ENCODE measurements at places on chromosomes 16 and 17.

- DNase-seq, result no peak
Observed at GRCh38 chr16:15599303-15600070, 43.5 kb downstream of the MARF1 start.

- no peak for DNase-seq
Observed at GRCh38 chr16:72125635-72126428, 32.2 kb downstream of the DHX38 start.

DNA sequence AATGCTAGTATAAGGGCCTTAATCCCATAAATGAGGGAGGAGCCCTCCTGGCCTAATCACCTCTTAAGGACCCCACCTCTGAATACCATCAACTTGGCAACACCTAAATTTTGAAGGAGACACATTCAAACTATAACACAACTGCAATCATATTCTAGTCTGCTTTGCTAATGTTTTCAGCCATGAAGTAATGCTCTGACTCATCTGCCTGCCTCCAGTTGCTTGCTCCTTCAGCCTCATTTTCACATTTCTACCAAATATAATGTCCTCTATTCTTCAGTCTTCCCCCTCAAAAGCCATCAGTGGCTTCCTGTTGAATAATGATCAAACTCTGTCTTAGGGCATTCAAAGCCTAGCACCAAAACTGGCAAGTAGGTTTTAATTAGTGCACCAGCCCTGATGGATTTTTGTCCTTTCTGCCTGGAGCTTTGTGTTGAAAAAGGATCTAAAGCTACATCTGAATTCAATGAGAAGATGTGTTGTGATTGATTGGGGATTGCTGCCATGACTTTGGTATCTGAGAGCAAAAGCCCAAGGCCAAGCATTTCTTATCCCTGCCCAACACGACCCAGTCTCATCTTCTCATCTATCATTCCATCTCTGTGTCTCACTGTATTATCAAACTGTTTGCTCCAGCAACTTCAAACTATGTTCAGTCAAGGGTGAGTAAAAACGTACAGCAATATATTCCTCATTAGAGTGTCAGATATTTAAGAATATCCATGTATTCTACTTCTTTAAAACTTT lies 140.8 kb upstream of the ELAC2 start:
- DNase-seq, result no peak

DNA sequence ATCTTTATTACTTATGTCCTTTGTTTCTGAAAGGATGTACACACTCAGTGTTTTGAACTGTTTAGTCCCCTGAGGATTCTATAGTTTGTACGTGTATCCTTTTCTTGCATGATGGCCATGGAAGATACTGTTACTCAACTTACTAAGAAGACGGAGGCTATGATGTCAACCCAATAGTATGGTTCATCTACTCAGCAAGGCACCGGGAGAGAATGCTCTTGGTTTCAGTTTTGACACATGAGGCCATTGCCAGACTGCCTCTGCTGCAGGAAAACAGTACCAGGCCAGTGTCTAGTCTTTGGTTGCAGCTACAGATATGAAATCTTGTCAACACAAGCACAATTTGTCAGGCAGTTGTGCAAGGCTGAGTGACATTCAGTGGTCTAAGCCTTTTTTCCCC lies 134.5 kb downstream of the MRTFB start:
- no peak for DNase-seq

DNA sequence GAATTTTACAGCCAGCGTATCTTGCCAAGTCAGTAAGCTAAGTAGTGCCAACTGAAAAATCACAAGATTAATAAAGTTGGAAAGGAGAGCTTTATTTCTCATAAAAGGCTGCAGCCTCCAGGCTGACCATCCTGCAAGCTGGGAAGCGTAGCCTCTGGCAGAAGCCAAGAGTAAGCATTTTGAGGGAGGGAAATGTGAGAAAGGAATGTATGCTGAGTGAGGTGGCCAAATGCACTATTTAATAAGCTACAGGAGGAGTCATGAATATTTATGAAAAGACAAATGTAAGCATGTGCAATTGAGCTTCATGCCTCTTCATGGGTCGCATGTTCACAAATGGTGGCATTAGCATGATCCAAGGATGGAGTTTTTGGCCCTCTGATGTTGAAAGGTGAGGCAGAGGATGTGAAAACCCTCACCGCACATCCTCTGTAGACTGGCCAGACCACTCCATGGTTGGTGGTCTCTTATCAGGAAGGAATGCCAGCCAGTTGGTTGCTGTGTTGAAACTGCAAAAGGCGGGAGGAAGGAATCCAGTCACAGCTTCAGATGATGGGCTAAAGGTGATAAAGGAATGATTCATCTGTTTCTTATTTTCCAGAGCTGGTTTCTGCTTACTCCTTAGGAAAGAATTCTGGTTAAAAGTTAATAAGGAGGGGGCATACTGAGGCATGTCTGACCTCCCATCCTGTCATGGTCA lies 9.2 kb downstream of the KRT33B start:
- DNase-seq, result no peak

- DNase-seq, result no peak
Observed at GRCh38 chr17:16086957-16087356, 87.3 kb downstream of the TTC19 start.

- peak; percentile 47 for DNase-seq
Observed at GRCh38 chr16:48194828-48195556, 39.2 kb upstream of the ABCC12 start.

GRCh38 chr16:87339086-87339723 lies 22.0 kb upstream of the C16orf95 start:
- no peak for DNase-seq

- DNase-seq, result no peak
Observed at GRCh38 chr16:7140899-7141298, 191.7 kb upstream of the RBFOX1 start.

DNA sequence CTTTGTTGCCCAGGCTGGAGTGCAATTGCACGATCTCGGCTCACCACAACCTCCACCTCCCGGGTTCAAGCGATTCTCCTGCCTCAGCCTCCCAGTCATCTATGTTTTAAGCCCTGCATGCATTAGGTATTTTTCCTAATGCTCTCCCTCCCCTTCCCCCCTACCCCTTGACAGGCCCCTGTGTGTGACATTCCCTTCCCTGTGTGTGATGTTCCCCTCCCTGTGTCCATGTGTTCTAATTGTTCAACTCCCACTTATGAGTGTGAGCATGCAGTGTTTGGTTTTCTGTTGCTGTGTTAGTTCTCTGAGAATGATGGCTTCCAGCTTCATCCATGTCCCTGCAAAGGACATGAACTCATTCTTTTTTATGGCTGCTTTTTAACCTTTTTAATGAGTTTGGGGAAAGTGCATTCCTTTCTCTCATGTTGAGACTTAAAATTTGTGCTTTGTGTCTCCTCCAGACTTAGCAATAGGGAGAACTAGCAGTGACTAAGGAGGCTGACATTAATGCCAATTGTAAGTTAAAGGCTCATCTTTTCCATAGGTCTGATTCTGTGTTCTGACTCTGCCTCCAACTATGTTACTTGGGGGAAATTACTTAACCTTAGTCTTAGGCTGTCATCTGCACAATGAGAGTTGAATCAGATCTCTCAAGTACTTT lies 17.7 kb upstream of the PHAF1 start:
- no peak for DNase-seq

GRCh38 chr17:82587234-82588086 lies 60.8 kb downstream of the WDR45B start:
- no peak for DNase-seq

DNA sequence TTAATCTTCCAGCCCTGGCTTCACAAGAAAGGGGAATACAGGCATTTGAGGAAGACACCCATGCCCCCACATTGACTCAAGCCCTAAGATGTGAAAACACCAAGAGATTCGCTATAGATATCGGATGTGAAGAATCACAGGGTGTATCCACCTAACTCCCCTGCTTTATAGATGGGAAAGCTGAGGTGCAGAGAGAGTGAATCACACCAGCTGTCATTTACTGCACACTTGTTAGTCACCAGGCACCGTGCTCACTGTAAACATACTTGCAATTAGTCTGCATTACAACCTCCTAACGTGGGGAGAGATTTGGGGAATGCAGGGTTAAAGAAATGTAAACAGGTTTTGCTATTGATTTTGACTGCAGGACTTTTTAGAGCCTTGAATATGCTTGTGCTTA lies 325.5 kb downstream of the C16orf95 start:
- DNase-seq, result no peak

DNA sequence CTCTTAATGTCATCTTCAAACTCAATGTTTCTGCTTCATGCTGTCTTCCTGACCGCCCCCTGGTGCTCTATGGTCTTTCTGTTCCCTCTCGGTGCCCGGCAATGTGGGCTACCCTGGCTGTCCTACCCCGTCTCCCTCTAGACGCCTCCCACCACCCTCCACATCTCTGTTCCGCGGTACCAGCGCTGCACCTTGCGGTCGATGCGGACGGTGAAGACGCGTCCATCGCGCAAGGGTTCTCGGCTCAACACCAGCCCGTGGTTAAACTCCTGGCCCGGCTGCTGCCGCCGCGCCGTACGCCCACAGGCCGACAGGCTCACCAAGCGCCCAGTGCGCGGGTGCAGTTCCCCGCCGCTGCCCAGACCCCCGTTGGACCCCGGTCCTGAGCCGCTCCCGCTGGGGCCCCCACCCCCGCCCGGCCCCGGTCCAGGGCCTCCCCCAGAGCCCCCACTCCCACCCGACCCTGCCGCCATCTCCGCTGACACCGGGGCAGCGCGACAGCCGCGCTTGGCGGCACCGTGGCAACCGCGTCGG lies at the start of gene NEURL4:
TSS of gene NEURL4 (minus strand) at position 496 of the 534 bp plus-strand sequence. CDS start at position 473, 23 bp downstream.
- DNase-seq, result no peak

GRCh38 chr17:45022288-45022648 lies 29.2 kb downstream of the DCAKD start:
- no peak for DNase-seq

GRCh38 chr17:67648032-67648905 lies 69.5 kb upstream of the NOL11 start:
- DNase-seq, result no peak

DNA sequence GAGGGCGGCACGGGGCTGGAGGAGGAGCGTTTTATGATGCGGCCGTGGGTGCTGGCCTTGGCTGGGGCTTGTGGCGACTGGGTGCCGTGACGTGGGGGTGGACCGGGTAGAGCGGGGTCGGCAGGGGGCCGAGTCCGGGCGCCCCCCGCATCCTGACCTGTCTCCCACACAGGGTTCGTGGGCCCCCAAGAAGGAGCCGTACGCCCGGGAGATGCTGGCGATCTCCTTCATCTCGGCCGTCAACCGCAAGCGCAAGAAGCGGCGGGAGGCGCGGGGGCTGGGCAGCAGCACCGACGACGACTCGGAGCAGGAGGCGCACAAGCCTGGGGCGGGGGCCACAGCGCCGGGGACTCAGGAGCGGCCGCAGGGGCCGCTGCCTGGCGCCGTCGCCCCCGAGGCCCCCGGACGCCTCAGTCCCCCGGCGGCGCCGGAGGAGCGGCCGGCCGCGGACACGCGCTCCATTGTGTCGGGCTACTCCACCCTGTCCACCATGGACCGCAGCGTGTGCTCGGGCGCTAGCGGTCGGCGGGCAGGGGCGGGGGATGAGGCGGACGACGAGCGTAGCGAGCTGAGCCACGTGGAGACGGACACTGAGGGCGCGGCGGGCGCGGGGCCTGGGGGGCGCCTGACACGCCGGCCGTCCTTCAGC lies 81.6 kb downstream of the ARHGAP23 start:
- no peak for DNase-seq
